ENCODE measurements at places on chromosomes 6 and 20.

DNA sequence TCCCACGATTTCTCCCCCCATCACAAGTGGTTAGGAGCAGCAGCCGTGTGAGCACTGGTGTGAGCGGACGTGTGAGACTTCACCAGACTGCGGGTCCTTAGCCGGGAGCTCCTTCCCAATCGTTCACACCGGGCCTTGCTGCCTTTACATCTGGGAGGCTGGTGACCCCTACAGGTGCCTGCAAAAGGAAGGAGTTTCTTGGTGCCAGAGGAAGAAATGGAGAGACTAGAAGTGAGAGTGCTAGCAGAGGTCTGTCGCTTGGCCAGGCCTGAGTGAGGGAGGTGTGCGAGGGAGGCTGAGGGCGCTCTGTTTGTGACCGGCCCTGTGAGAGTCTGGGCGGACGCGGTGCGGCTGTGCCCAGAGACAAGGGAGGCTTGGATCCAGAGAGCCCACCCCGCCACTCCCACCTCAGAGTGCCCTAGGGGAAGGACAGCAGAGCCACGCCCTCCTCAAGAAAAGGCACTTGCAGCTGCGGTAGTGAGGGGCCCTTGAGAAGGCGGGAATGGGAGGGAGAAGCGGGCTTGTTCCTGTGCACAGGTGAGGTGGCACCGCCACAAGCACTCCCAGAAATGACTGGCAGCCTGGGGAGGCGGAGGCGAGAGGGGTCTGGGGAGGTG is 10.0 kb upstream of the ARMC2 start:
- no peak for DNase-seq

DNA sequence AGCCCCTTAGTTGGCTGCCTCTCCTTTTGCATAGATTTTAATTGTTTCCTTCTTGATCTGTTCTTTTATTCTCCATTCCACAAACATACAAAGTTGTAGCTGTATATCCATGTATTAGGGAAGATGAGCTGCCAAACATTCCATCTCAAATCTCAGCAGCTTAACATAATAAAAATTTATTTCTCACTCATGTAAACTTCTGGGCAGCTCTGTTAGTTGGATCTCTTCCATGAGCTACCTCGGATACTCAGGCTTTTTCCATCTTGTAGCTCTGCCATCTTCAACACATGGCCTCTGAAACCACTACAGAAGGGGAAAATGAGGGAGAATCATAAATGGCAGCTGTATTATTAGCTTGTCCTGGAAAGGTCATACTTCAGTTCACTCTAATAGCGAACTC is 149.4 kb upstream of the BMP2 start:
- DNase-seq = no peak

DNA sequence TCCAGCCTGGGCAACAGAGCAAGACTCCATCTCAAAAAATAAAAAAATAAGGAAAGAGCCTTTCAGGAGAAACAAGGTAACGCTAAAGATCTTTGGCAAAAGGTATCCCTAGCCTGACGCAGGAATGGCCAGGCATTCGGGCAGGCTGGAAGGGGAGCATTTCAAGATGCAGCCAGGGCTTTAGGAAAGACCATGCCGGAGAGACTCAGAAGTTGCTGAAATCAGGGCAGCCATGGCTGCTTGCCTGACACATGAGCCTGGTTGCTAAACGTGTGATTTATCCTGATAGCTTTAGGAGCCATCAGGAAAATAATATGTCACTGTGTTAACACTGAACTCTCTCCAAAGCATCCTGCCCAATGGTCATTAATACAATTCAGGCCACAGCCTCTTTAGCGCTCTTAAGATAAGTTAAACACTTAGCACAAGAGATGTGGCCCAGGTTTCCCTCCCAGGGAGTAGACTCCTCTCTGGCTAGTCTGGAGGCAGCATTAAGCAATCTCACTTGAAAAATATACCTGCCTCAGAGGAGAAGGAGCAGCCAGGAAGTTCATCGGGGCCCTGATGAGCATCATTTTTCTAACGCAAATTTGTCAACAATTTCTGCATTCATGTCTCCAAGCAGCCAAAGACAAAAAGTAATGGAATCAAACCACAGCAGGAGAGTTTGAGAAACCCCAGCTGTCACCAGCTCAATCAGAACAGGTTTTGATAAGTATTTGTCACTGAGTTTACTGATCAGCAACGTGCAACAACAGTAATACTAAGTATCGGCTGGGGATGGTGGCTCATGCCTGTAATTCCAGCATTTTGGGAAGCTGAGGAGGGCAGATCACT is 200.0 kb downstream of the ZMYND8 start:
- DNase-seq = no peak

- no peak for DNase-seq
These were observed 144.1 kb downstream of the SMAP1 start for GRCh38 chr6:70811788-70812187.

DNA sequence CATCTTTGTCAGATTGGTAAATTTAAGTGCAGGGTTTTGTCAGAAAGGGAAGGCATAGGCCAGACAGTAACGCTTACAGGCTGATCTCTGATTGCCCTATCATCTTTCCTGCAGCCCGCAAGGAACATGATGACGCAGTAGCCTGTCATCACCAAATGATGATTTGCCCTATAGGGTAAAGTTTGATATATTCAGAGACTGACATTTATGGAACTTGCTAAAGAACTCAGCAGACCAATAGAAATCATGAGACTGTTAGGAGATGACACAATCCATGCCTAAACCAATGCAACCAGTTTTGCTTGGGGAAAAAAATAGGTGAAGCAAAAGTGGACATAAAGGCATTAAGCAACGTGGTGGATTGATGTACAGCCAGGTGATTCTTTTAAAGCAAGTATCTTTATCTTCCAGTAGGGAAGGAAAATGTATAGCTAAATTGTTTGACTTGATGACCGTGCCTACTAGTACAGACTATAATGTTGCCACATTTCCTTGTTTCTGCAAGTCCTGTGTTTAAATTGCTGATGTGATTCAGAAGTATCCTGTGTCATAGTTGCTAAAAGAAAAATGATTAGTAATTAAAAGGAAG is 2.4 kb downstream of the NUS1 start:
- DNase-seq = no peak

- DNase-seq = no peak
These were observed 111.3 kb downstream of the TMEM170B start for GRCh38 chr6:11648889-11649288.

DNA sequence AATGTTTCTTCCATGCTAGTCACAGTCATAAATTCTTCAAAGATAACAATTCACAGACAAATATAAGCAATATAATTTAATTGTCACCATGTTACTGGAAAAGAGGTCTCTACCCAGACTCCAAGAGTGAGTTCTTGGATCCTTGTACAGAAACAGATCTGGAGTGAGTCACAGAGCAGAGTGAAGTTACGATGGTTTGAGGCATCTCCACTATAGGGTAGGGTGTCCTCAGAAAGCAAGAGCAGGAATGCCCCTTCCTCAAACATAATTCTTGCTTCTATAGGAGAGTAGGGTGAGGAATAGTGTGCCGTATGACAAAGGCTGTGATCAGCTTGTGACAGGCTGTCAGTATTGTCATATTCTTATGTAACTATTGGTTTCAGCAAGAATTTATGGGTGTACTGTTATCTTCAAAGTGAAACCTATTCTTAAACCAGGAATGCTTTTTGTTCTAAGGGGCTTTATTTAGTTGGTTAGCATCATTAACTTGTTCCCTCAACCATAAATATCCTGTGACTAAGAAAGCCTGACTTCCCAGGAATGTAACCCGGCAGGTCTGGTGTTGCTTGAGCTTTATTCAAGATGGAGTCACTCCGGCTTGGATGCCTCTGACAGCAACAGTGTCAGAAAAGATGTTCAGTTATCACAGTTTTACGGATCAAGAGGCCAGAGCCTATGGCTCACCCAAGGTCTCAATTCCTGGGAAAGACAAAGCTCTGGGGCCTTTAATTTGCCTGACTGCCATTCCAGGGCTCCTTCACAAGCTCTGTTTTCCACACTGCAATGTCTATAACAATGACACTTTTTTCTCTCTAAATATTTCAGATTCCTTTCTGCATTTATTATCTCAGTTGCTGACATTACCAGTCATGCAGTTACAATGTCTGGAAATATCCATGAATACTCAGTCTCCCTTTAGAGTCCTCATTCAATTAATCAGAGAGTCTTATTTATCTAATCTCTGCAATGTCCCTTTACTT is 298.6 kb downstream of the C6orf118 start:
- no peak for DNase-seq

GRCh38 chr6:3297909-3298308 is 39.2 kb downstream of the PSMG4 start:
- DNase-seq = no peak

DNA sequence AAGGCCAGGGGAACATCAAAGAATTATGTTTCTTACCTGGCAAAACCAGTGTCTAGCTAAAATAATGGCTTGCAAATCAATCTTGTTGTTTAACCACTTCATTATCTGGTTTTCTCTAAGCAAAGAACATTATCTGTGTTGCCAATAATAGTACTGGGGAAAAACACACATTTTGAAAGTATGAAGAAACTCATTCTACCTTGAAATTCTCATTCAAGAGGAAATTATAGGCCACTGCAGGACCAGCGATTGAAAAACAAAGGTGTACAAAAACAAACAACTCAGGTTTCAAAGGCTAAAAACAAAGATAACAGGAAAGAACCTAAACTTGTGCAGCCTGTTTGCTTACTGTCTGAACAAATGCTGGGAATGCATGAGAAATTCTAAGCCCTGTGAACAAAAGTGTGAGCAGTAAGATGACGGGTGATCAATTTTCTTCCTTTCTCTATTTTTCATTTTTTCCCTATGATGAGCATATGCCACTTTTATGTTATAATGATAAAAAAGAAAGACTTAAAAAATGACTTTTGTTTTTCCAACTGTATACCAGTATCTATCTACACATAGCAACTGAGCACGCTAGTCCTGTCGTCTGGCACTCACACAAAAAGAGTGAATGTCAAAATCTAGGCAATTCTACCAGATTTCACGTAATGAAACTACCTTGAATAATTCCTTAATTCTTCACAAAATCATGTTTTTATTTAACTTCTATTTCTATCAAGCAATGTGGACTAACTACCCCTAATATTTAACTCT is 117.9 kb downstream of the SGK1 start:
- DNase-seq = no peak

GRCh38 chr6:111522393-111523020 is 39.5 kb upstream of the REV3L start:
- no peak for DNase-seq

DNA sequence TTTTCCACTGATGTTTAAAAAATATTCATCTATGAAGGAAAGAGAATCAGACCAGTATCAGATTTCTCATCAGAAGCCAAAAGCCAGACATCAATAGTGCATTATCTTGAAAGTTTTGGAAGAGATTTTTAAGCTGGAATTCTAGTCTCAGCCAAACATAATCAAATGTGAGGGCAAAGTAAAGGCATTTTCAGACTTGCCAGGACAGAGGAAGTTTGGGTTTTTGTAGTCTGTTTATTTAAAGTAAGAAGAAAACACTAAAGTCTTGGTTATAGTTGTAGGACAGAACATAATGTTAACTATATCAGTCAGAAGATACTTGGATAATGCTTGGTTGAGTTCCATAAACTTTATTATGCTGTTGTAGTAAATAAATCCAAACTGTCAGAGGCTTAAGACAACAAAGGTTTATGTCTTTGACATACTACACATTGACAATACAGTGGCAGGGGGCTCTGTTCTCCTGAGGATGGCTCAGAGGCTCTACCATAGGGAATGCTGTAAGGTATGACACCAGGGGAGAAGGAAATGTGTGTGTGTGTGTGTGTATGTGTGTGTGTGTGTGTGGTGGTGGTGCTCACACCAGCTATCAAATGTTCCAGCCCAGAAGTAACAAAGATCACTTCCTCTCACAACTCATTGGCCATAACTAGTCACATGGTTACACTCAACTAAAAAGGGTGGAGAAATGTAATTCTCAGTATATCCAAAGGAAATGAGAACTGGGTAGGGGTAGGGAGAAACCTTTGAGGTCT is 26.7 kb upstream of the YWHAB start:
- no peak for DNase-seq

- DNase-seq = no peak
These were observed 54.0 kb downstream of the NPEPL1 start for GRCh38 chr20:58746620-58747019.

DNA sequence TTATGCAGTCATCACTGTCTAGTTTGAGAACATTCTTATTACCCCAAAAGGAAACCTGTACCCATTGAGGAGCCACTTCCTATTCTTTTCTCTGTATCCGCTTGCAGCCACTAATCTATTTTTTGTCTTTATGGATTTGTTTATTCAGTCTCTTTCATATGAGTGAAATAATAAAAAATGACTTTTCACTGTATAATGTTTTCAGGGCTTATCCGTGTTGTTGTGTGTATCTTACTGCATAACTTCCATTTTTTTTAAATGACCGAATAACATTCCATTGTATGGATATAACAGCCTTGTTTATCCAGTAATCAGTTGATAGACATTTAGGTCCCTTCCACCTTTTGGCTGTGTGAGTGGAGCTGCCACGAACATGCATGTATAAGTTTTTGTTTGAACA is 86.6 kb downstream of the ZFAND3 start:
- no peak for DNase-seq

- DNase-seq = no peak
These were observed 123.3 kb downstream of the PXDC1 start for GRCh38 chr6:3627956-3628835.

DNA sequence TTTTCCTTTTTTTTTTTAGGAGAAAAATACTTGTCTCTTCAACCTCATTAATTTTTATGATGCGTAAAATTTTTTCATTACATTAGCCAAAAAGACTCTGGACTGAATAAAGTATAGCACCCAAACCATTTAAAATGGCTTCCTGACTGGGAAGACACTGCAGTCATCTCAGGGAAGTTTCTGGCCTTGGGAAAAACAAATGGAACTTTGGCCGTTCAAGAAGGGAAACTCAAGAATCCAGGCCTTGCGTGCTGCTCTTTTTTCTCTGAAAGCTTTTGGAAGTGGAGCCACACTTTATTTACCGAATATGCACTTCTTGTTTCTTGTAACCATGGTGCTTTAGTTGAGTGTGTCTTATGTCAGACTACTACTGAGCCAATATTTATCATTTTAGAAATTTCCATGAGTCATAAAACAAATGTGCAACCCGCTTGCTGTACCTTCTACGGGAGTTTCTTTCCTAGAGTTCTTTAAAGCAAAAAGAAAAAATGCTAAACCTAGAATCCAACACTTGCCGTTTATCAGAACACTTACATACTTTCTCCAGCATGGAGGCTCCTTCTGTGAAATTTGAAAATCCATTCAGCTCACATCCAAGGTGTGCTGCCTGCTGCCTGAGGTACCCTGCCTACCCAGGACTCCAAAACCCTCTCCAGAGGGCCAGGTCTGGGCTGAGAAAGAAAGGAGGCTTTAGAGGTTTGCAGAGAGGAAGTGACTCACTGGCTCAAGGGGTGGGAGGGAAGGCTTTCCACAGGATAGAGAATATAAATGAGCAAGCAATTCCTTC is 11.5 kb upstream of the DSTN start:
- DNase-seq = peak; percentile 73

- DNase-seq = no peak
These were observed 82.3 kb upstream of the MPC1 start for GRCh38 chr6:166465003-166465399.

- DNase-seq = no peak
These were observed 355.8 kb upstream of the SASH1 start for GRCh38 chr6:147986846-147987245.

- DNase-seq = no peak
These were observed 306.8 kb downstream of the FOXC1 start for GRCh38 chr6:1916334-1917070.

GRCh38 chr20:10185741-10186558 is 32.7 kb upstream of the SNAP25 start:
- DNase-seq = no peak
